ENCODE measurements at places on chromosomes 2 and 18.

- no peak for DNase-seq
Observed at GRCh38 chr18:36396190-36396589, 98.7 kb downstream of the FHOD3 start.

- DNase-seq = no peak
Observed at GRCh38 chr2:96594282-96594681, 43.8 kb downstream of the KANSL3 start.

- DNase-seq = no peak
Observed at GRCh38 chr2:227739351-227739750, 6.3 kb upstream of the SCYGR8 start.

DNA sequence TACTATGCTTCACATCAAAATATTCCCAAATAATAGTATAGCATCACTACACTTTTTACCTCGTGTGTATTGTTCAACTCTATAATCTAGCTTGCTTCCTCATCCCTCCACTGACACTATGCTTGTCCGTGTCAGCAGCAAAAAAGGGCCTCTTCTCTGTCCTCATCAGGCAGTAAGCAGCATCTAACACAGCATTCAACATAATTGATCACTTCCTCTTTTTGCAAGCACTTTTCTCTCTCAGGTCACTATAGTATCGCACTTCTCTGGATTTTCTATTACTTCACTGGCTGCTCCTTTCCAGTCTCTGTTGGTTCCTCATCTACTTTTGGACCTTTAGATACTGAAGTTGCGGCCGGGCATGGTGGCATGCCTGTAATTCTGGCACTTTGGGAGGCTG, 64.9 kb upstream of the ZSWIM2 start:
- no peak for DNase-seq

DNA sequence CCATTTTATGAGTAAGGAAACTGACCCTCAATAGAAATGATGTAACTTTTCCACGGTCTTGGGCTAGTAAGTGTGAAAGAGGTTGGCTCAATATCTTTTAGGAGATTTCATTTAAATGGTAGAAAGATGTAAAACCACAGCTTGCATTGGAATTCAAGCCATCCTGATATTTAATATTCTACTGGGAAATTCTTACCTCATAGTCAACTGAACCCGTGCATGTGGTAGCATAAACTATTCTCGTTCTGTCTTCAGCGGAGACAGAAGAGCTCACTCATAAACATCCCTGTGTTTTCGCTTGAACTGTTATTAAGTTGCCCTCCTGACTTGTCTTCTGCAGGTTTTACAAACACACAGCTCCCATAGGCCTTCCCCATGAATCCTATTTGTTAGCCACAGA, 8.5 kb upstream of the SPATS2L start:
- no peak for DNase-seq

- DNase-seq = peak; percentile 58
Observed at GRCh38 chr2:240930631-240931318, 24.6 kb downstream of the CROCC2 start.

GRCh38 chr2:205902900-205903237, 183.1 kb downstream of the INO80D start:
- DNase-seq = no peak

DNA sequence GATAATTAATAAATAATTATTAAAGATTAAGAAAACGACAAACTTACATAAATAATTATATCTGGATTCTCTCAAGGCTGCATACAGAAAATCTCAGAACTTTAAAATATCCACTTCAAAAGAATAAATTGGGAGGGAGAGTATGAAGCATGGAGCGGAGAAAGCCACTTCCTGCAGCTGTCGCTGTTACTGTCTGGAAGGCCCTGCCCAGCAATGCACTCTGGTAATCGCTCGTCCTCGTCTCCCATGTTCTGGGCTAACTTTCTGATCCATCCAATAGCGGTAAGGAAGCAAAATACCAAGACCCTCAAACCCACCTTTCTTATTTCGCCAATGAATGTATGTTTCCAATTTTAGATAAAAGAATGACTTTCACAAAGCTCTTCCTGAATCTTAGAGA, 26.7 kb downstream of the CYRIA start:
- no peak for DNase-seq

- no peak for DNase-seq
Observed at GRCh38 chr18:73908323-73908722, 239.3 kb downstream of the FBXO15 start.

- no peak for DNase-seq
Observed at GRCh38 chr2:142980246-142981068, 103.0 kb downstream of the KYNU start.

DNA sequence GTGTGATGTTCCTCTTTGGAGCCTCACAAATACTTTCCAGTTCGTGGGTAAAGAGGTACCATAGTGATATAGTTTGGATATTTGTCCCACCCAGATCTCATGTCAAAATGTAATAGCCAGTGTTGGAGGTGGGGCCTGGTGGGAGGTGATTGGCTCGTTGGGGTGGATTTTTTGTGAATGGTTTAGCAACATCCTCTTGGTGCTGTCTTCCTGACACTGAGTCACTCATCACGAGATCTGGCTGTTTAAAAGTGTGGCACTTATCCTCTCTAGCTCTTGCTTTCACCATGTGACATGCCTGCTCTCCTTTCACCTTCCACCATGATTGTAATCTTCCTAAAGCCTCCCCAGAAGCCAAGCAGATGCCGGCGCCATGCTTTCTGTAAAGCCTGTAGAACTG, 3.0 kb upstream of the CCDC93 start:
- DNase-seq = no peak

DNA sequence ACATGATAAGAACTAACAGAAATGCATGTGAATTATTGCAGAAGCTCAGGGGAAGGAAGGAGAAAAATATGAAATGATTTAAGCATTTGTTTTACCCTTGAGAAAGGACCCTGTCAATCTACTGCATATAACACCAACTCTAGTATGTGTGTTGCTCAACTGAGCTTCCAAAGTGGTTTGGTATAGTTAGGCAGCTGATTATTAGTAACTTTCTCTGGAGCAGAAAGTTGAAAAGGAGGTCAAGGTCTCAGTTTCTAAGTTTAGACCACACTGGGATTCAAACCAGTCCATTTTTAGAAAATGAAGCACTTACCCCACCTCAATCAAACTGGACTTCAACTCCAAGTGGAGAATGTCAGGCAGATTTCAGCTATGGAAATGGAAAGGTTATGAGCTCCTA, 123.3 kb upstream of the CDC42EP3 start:
- DNase-seq = no peak

- peak; percentile 53 for DNase-seq
Observed at GRCh38 chr2:20615466-20616241, 35.2 kb downstream of the HS1BP3 start.

- DNase-seq = no peak
Observed at GRCh38 chr2:67186326-67186725, 210.8 kb upstream of the ETAA1 start.

GRCh38 chr2:439556-440402, 151.9 kb upstream of the ALKAL2 start:
- no peak for DNase-seq

DNA sequence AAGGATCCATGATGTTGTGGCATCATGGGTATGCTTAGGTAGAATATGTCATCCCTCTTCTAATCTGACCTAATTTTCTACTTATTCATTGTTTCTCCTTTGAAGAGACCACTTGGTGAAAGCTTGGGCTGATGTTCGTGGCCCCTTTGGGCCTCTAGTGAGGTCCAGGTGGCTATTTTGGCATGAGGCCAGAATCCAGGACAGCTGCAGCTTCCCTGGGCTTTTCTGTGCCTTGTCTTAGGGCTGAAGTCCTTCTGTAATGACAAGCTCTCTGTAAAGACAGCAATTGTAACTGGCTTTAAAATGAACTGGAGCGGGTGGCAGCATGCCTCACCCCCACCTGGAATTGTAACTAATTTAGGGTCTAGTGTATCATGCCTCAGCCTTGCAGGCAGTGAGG, 15.6 kb upstream of the MC2R start:
- DNase-seq = no peak

DNA sequence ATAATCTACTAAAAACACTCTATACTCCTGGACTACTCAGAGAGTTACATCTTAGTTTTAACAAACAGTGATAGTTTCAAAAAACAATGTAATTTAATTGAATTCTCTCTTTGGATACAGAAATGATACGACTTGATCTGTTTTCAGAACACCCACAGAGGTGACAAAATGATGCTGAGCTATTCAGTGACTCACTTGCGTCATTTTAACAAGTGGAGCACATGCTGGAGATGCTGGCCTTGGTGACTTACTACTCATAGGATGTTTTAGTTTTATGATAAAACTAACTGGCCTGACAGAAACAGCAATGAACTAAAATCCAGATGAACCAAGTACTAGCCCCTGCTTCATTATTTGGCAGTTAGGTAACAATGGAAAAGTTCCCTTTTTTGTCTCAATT, 101.3 kb upstream of the ITGB6 start:
- no peak for DNase-seq

GRCh38 chr2:125667630-125668029, 988.3 kb upstream of the GYPC start:
- DNase-seq = no peak

DNA sequence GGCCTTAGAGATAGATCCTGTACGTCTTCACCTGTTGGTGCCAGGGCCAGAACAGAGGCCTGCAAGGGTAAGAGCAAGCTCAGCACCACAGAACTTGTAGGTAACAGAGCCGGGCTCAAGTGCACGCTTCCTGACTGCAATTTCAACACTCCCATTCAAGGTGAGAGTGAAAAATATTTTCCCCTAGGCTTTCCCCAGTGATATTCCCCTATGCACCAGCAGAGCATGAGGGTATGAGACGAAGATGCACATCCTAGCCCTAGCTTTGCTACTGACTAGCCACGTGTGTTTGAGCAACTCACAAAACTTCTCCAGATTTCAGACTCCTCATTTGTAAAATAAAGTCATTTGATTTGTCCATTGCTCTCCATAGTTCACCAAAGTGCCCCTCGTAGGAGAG, 411.6 kb downstream of the ZNF521 start:
- no peak for DNase-seq

GRCh38 chr2:71589763-71590162, 136.4 kb downstream of the DYSF start:
- DNase-seq = no peak

DNA sequence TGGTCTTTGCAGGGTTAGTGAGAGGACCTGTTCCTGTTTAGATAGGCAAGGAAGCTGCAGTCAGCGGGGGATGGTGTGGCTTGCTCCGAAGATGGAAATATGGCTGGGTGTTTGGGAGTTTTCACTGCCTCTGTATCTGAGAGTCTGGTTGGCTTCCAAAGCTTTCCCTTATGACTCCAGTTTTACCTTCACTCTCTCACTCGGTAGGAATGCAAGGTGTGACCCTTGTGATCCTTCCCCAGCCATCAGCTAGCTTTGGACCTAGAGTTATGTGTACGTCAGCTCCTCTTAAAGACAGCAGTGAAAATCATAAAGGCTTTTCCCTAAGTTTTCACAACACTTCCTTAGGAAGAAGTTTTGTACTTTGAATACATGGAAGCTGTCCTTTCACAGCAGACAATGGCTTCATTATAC, 35.5 kb upstream of the TMEM87B start:
- no peak for DNase-seq

DNA sequence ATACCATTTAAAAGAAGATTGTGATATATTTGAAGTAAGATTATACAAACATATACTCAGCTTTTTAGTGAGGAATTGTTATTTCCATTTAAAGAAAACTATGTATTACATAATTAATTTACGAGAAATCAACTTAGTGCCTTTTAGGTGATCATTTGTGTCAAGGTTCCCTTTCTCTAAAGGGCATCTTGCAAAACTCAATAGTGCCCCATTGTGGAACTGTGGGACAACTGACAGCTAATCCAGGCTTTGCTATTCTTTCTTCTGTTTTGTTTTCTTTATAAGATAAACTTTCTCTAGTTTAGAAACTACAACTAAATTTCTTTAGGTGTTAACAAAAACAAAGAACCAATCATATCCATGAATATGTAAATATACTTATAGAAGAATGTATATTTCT, 24.3 kb upstream of the VIT start:
- DNase-seq = no peak

- DNase-seq = no peak
Observed at GRCh38 chr18:55324166-55324565, 263.8 kb downstream of the TCF4 start.

DNA sequence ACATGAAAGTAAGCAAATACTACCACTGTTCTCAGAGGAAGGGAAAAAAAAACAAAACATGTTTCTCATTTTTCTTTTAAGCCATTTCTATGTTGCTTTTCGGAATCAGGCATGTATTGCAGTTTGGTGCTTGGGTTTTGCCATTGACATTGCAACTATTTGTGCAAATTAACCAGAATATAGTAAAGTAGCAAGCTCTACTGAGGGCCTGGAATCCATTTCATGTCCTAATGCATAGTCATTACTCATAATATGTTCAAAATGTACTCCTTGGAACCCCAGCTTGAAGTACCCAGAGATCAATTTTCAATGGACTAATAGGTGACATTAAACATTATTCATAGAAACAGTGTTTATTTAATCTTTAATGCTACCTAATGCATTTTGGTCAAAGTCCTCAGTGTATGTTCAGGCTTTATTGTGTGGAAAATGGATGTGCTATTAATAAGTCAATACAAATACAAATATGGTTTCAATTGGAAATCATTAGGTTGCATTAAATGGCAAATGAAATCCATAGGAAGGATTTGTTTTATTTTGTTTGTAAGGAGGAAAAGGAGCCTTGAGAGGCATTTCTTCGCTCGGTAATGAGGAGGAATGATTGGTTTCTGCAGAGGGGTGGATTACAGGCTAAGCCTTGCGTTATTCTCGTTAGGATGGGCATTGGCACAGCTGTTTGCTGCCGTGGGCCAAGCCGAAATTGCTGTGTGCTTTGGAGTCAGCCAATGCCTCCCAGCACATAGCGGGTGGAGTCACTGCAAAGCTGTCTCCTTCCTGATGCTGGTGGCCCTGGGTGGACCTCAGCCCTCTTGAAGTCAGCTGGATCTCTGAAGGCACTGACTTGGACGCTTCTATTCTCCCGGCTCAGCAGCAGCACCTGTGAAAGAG, 56.4 kb downstream of the MYCN start:
- no peak for DNase-seq

DNA sequence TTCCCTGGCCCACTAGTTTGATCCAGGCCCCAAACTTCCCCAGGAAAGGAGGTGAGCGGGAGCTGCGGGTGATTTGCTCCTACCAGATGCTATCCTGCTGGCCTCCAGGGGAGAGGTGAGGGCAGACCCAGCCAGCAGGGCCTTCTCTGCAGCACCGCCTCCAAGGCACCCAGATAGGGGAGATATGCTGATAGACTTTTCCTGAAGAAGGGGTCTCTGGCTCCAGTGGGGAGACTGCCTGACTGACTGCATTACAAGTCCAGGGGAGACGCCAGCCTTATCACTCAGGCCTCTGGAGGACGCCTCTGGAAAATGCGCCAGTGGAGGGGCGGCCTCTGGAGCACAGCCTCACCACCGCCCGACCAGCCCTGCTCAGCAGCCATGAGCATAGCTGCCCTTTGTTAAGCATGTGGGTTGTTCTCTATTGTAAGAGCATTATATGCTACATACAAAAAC, 60.6 kb upstream of the SMAD7 start:
- DNase-seq = peak; percentile 47

All from upper lobe of right lung (tissue), 1 donor.